ENCODE measurements at places on chromosomes 4 and X.
A peak's percentile ranks its signal among the peaks of the same experiment; 100 is the strongest.

DNA sequence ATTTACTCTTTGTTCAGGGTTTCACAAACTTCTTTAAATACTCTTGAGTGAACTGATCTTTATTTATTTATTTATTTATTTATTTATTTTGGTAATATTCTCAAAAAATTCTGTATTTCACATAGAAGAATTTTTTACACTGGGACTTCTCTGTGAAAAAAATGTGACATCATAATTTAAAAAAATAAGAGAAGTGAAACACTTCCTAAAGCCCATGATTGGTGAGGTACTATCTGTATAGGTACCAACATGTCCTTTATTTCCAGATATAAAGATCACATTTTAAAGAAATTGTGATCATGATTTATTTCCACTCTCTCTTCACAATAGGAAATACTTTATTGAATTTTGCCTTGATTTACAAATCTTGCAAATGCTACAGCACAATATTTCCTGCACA is 497.1 kb downstream of the FAT4 start:
- DNase-seq = no peak

- peak; percentile 88 for DNase-seq
These were observed 43.2 kb downstream of the ZBTB49 start for GRCh38 chr4:4333265-4333706.

DNA sequence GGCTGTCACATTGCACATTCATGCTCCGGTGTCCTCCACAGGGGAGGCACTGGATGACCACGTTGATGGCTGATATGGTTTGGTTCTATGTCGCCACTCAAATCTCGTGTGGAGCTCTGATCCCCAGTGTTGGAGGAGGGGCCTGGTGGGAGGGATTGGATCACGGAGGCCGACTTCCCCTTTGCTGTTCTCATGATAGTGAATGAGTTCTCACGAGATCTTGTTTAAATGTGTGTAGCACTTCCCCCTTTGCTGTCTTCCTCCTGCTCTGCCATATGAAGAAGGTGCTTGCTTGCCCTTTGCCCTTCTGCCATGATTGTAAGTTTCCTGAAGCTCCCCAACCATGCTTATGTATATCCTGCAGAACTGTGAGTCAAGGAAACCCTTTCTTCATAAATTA is 22.3 kb upstream of the NAT8L start:
- DNase-seq = no peak

DNA sequence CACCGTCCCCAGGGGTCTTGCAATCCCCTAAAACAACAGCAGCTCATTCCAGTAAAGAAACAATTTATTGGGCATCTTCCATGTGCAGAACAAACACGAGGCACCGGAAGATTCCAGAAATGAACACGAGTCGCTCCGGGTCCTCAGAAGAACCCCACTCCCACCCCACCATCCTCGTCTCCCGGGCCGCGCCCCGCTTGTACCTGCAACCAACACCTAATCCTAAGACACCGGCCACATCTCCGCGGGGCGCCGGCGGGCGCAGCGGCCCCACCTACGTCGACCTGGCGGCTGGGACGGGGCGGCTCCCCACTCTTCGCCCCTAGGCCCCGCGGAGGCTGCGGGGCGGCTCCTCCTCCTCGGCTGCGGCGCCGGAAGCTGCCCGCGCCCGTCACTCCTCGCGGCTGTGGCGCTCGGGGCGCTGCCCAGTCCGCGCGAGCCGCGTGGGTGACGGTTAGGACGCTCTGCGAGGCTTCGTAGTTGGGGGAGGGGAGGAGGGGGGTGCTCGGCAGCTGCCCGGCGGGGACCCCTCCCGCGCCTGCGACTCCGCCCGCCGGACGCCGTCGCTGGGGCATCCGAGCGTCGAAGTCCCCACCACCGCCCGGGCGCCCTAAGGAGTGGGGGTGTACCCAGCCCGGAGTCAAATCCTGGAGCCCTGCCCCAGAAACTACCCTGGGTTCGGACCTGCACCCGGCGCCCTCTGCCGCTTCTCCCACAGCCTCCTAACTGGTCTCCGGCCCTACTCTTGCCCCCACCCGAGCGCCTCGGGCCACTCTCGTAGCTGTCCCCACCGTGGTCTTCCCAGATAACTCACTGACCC is at the start of gene CCDC158:
Gene CCDC158 (minus strand): TSS at position 380 of the 820 bp plus-strand sequence. CDS start 17,934 bp downstream, outside the sequence.
- peak; percentile 2 for DNase-seq

DNA sequence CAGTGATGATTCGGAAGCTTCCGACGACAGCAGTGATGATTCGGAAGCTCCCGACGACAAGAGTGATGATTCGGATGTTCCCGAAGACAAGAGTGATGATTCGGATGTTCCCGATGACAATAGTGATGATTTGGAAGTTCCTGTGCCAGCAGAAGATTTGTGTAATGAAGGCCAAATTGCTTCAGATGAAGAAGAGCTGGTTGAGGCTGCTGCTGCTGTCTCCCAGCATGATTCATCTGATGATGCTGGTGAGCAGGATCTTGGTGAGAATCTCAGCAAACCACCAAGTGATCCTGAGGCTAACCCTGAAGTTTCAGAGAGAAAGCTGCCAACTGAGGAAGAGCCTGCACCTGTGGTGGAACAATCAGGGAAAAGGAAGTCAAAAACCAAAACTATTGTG is 14.2 kb downstream of the CXCR3 start:
- DNase-seq = no peak

DNA sequence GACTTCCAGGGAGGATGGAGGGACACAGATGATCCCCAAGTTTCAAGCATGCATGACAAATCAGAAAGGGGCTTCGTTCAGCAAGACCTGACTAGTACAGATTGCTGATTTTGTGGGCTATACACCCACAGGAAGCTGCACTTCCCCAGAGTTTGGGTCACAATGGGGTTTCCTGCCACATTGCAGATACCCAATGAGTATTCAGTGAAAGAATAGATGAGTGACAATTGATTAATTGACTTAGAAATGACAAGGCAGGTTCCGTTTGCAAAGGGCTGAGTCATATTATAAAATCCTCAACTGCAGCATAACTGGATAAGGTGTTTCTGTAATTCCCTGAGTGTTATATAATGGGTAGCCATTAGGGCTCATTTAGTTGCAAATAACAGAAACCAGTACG is 146.6 kb upstream of the TBL1X start:
- no peak for DNase-seq

GRCh38 chrX:2924151-2924550 is 5.0 kb downstream of the ARSD start:
- DNase-seq = no peak

DNA sequence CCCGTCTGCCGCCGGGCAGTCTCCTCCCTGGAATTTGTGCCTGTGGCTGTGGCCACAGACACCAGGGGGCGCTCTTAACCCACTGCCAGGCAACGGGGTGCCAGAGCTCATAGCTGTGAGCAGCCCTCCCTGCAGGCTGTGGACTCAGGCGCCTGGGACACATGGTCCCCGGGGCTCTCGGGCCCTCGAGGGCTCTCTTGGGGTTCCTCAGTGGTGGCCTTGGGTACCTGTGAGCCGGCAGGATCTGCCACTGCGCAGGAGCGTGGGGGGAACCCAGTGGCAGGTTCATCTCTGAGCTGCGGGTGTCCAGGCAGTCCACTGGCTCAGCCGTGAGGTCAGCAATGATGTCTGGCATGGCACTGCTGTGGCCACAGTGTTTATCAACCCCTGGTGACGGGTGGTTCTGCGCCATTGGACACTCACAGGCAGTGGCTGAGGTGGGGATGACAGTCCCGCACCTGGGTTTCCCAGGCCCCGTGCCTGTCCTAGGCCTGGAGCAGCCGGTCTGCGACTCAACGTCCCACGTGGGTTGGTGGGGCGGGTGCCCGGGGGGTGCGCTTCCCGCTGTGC is 37.2 kb downstream of the PCGF3 start:
- peak; percentile 63 for DNase-seq

GRCh38 chr4:89303177-89303576 is 4.4 kb downstream of the GPRIN3 start:
- no peak for DNase-seq

DNA sequence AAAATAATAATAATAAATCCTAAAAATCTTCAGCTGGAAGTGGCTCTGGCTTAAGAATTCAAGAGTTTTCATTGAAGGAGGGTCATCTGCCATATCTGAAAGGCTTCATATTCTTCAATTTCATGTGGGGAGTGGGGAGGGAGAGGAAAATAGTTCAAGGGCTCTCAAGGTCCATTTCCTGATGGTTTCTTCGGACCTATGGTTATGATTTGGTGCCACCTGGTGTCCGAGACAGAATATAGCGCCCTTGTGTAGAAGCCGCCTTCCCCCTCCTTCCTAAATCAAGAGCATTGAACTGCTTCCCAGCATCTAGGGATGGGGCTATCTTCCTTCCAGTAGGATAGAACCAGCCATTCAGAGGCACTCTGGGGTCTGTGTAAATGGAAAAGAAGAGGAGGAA is 34.3 kb downstream of the NLGN3 start:
- DNase-seq = peak; percentile 52

DNA sequence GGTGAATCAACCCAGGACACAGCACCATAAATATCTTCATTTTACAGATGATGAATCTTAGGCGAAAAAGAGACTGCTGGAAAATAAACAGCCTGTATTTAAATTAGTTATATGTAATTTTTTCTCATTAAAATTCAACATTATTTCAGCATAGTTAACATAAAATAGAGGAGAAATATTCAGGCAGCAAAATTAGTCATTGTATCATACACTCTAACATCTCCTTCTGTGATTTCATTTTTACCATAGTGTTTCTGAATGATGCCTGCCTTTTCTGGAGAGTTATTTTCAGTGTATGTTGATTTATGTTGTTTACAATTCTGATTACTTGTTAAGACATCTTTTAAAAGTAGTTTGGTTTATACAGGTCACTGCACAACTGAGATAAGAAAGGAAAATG is 82.3 kb upstream of the KCNIP4 start:
- DNase-seq = no peak

- DNase-seq = peak; percentile 43
These were observed 347.8 kb upstream of the PITX2 start for GRCh38 chr4:110970642-110971041.

DNA sequence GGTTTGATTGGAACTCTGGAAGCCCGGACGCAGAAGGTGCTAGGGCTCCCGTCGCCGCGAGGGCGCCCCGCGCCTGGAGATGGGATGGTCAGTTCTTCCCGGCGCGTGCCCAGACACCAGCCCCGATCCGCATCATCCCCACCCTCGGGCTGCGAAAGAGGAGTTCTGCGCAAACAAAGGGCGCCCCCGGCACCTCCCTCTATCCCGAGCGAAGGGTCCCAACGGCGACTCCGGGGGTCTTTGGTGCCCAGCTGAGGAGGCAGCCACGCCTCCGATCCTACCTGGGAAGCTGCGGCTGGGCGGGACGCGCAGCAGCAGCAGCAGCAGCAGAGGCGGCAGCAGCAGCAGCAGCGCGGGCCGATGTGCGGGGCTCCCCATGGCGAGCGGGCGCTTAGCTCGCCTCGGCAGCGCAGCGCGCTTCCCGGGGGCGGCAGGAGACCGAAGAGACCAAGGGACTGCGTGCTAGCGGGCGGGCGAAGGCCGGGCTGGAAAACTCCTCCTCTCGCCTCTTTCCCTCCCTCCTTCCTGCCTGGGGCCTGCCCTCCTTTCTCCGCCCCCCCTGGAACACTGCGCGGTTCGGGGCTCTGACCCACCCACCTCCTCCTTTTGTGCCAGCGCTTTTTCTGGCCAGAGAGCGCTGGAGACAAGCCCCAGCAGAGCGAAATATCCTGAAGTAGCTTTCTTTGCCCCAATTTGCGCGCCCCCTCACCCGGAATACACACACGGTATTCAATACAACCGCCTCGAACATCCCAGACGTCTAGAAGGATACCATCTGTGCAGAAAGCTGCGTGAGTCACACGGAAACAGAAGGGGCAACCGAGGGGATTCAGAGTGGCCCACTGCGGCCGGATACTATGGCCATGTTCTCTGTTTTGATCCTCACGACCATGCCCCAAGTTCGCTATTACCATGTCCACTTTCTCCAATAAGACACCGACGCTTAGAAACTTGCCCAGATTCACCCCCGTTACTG is at the start of gene SRPX:
Gene SRPX (minus strand): TSS at position 457 of the 976 bp plus-strand sequence. CDS start 79 bp downstream, at position 378.
- DNase-seq = peak; percentile 42

- no peak for DNase-seq
These were observed 23.2 kb upstream of the ANOS1 start for GRCh38 chrX:8755116-8755515.

DNA sequence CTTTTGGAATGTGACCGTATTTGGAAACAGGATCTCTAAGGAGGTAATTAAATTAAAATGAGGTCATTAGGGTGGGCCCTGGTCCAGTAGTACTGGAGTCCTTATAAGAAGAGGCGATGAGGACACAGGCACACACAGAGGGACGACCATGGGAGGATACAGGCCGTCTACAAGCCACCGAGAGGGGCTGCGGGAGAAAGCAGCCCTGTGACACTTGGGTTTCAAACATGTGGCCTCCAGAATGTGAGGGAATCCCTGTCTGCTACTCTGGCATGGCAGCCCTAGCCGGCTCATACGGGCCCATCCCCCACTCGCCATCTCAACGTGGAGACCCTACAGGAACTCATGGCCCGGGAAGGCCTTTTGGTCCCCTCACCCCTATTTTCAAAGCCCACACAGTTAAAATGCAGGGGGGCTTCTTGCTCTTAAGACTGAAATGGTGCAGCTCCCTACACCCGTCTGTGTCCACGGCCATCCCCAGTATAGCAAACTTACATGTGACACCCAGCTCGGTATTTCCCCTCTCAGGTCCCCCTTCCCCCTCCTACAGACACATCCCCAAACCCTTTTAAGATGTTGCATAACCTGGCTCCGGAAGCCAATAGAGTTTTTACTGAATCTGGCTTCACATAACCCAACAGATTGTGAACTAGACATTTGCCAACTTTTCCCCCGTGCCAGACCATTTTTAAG is 124.1 kb upstream of the TBL1X start:
- DNase-seq = no peak

- no peak for DNase-seq
These were observed 407.9 kb downstream of the TECRL start for GRCh38 chr4:64001229-64001898.

- peak; percentile 53 for DNase-seq
These were observed 56.7 kb upstream of the ATOH1 start for GRCh38 chr4:93771640-93772411.

GRCh38 chr4:80918004-80918403 is 112.5 kb upstream of the BMP3 start:
- no peak for DNase-seq

- no peak for DNase-seq
These were observed 364.7 kb downstream of the PCDH7 start for GRCh38 chr4:31084806-31085416.

- DNase-seq = no peak
These were observed 80.3 kb upstream of the HHIP start for GRCh38 chr4:144565527-144566195.

DNA sequence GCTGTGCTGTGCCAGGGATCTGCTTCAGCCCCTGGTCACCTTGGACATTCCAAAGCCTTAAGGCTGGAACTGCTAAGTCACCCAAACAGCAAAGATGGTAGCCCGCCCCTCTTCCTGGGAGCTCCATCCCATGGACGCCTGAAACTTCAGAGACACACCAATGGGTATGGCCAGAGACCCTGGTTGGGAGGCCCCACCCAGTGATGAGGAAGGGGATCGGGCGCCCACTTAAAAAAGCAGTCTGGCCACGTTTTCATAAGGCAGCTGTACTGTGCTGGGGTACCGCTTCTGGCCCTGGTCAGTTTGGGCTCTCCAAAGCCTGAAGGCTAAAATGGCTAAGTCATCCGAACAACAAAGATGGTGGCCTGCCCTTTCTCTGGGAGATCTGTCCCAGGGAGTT is 9.4 kb upstream of the TMSB15C start:
- no peak for DNase-seq
